Ascending aorta (tissue), 2 donors: ENCODE measurements at places on chromosomes 2 and 18. TPM values are rescaled to one million over a fixed set of nuclear protein-coding genes. Genes with fewer than 3 reads are reported as not detected.

DNA sequence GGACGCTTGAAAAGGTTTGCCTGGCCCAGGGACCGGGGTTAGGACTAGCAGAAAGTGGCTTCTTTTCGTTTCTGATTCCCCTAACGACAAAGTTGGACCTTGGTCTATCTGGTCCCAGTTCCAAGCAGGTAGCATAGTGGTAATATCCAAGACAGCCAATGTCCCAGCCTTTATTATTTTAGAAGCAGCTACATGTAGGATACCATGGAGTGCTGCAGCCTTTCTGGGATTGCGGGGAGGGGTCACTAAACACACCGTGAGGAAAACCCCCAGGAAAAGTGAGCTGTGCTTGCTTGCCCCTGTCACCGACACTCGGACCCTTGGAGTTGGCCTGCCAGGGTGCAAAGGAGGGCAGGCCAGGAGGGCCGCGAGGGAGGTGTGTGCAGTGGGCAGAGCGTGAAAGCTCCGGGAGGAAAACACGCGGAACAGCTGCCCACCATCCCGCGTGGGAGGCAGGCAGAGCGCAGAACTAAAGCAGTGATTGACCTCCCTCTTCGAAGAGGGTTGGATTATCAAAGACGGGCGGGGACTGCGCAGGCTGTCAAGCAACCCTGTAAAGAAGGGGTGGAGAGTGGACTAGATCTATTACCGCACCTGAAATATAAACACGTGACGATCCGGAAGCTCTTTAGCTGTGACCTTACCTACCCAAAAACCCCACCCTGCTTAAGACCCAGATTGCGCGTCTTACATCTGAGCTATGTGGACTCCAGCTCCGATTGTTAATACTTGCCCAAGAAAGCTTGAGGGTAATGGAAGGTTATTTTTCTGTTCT, 624 bp upstream of the MAP4K3 start:
- no peak for DNase-seq

- DNase-seq, result no peak
These were observed 140.4 kb downstream of the CELF4 start for GRCh38 chr18:37425222-37425621.

DNA sequence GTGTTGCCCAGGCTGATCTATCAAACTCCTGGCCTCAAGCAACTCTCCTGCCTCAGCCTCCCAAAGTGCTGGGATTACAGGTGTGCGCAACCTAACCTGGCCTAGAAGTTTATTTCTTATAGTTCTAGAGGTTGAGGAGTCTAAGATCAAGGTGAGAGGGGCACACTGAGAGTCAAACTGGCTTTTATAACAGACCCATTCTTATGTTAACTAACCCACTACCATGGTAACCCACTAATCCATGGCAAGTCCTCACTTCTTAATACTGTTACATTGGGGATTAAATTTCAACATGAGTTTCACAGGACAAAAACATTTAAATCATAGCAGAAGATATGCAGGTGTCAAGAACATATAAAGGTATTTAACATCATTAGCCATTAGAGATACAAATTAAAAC, 50.6 kb downstream of the MDH1 start:
- DNase-seq, result no peak

GRCh38 chr2:209005371-209005770, 418.5 kb upstream of the MAP2 start:
- DNase-seq, result no peak

GRCh38 chr2:48232351-48232750, 297.6 kb upstream of the STON1 start:
- no peak for DNase-seq

GRCh38 chr2:102735416-102736109, 26.3 kb upstream of the TMEM182 start:
- DNase-seq, result no peak

DNA sequence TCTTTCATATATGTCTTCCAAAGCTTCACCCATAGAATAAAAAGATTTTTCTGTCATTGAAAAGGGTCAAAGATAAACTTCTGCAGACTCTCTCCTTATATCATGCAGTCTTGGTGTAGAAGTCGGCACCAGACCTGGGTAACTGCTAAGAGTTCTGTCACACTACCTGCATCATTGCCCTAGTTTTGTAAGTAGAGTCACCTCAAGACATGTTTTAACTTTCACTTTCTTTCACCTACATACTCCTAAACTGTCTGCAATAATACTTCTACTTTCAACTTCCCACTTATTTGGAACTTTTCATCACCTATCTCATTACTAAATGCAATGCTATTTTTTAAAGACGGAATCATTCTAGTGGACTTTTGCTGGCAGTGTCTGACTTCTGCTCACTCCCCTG, 475.6 kb upstream of the VRK2 start:
- no peak for DNase-seq

DNA sequence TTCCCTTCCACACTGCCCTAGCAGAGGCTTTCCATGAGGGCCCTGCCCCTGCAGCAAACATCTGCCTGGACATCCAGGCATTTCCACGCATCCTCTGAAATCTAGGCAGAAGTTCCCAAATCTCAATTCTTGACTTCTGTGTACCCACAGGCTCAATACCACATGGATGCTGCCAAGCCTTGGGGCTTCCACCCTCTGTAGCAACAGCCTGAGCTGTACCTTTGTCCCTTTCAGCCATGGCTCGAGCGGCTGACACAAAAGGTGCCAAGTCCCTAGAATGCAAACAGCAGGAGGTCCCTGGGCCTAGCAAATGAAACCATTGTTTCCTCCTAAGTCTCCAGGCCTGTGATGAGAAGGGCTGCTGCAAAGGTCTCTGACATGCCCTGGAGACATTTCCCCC, 744.5 kb upstream of the LINC00305 start:
- DNase-seq, result no peak

DNA sequence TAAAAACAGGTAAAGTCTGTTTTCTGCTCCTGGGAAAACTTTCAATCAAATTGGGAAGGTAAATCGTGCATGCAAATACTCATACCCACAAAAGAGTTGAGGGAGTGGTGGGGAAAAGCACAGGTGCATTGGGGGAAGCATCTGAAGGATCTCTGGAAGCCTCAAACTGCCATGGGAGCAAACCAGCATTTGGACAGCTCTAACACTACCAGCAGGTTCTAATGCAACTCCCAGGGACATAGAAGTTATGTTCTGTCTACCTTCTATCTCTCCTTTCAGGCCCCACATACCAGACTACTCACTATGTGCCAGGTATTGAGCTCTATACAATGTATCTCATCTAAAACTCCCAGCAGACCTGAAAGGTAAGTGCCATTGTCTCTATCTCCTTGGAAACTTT, 933.7 kb downstream of the NRXN1 start:
- no peak for DNase-seq

DNA sequence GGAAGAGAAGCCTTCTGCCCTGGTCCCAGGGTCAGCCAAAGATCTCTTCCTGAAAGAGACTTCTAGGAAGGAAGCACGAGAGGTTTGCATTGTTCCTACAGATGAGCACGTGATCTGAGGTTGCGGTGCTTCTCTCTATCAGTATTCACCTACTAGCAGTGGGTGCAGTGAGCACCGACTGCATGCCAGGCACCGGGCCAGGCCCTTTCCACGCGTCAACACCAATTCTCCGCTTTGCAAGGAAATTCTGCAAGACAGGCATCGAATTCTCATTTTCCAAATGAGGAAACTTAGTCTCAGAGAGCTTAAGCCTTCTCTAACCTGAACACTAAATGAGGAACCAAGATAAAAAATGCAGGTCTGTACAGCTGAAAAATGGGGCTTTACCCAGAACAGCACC, 151.5 kb upstream of the MYCN start:
- DNase-seq, result no peak

GRCh38 chr2:207505171-207505570, 24.6 kb upstream of the CREB1 start:
- no peak for DNase-seq

DNA sequence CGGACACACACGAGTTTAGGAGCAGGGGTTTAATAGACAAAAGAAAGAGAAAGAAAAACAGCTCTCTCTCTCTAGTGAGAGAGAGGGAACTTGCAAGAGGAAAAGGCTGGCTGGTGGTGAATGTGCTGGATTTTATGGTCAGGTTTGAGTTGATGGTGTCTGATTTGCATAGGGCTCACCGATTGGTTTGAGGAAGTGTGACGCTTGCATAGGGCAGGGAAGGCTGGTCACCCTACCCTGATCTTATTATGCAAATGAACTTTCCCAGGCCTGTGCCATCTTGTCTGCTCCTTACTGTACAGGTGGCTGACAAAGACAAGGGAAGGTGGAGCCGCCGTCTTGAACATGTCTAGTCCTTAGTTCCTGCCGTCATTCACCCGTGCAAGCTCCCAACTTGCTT, 408.9 kb downstream of the RIT2 start:
- DNase-seq, result no peak

DNA sequence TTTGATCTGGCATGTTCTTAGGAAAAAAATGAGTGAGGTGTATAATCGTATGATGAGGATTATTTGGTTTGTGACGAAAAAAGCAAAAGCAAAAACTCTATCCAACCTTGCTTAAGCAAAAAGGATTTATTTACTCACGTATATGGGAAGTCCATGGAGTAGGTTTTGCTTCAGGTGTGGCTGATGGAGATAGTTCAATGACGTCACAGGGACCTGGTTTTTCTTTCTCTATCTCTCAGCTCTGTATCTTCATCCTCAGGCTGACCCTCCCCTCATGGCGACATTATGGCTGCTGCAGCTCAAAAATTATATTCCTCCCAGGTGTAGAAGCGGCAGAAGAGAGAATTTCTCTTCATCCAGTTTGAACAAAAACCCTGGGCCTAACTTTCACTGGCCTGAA, 8.9 kb downstream of the TMSB10 start:
- DNase-seq, result peak; percentile 24

DNA sequence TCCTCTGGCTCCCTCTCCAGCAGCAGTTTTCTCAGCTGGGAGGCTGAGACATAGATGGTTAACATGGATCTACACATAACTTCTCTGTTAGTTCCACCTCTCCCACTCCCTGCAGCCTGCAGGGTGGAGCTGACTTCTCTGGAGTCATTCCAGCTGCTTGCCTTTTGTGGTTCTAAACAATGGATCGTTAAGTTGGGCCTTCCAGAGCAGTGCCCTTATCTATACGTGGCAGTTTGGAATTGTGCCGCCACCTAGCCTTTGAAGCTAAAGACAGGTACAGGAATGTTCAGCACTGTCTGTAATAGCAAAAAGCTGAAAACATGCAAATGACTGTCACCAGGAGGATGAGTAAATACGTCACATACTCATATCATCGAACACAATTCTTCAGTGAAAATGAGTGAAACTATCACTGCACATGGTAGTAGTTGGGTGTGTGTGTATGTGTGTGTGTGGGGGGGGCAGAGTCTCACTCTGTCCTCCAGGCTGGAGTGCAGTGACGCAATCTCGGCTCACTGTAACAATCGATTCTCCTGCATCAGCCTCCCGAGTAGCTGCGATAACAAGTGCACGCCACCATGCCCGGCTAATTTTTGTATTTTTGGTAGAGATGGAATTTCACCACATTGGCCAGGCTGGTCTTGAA, 50.3 kb downstream of the SH2D6 start:
- DNase-seq, result no peak

DNA sequence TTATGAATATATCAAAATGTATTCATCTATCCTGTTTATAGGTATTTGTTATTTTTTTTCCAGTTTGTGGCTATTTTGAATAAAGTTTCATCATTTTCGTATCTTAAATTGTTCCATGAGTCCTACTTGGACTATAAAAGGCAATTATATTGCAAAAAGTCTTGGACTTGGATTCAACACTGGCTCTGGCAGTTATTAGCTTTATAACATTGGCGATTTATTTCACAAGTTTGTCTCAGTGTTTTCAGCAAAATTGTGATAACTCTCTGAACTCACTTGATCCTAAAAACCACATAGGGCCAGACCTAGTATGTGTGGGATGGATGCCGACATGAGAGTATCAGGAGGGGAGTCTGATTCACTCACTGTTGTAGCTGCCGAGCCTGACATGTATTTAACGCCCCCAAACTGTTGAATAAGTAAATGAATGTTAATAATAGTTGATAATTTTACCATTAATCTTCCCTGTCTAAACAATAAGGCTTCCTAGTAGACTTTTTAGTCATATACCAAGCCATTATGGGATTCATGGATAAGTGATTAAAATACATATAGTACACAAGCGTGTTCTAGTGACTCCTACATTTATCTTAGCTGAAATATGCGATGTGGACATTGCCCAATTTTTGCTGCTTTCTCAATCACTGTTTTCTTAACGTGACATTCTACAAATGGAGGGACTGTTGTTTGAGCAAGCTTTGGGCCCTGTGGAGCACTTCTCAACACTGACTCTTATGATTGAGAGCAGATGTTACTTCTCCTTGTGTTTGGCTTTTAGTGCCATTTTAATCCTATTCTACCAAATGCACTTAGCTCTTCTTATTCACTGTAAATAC, 907.6 kb downstream of the EPHA4 start:
- no peak for DNase-seq

DNA sequence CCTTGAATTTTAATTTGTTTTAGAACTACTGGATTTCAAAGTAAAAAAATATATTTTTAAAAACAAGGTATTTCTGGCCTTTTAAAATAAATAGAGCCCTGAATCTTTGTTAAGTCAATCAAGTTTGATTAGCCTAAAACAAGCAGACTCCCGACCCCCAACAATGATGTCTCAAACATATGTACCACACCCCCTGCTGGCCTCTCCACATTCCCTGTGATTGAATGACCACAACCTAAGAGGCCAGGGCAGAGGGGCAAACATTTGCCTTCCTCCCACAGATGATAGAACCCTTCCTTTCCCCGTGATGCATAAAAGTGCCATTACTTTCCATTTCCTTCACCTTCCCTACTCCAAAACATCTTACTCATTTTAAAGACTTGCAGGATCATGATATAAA, 130.9 kb downstream of the STK39 start:
- no peak for DNase-seq

- no peak for DNase-seq
These were observed 28.5 kb upstream of the RALBP1 start for GRCh38 chr18:9446839-9447238.

DNA sequence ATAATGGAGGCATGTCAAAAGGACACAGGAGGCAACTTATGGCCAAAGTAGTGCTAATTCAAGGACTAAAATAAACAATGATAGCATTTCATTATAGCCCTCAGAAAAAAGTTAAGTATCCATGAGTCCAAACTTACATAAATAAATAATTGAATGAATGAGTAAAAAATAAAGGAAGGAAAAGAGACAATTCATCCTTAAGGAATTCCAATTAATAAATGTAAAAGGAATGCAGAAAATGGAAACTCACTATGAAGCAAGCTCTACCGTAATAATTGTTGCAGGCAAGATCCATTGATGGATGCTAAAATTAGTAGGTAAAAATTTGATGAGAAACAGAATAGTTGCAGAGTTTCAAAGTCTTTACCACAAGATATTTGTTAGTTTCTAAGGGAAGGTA, 88.2 kb upstream of the RAPGEF4 start:
- no peak for DNase-seq

The FLACC1 gene
- 0.32 TPM for total RNA-seq

The MPPE1 gene
- 18.9 TPM for total RNA-seq

The PRSS56 gene
- total RNA-seq, result not detected

The NTSR2 gene
- total RNA-seq, result not detected

The ASXL3 gene
- total RNA-seq, result 6.6 TPM

The ALPI gene
- total RNA-seq, result not detected

The CIDEA gene
- total RNA-seq, result not detected

The CFAP53 gene
- total RNA-seq, result not detected

The FOXI3 gene
- total RNA-seq, result not detected

The POTEE gene
- not detected for total RNA-seq
